CD4-positive, CD25-positive, alpha-beta regulatory T cell (primary cell): ENCODE measurements at places on chromosomes 11 and 22. TPM values are rescaled to one million over a fixed set of nuclear protein-coding genes. Genes with fewer than 3 reads are reported as not detected.

DNA sequence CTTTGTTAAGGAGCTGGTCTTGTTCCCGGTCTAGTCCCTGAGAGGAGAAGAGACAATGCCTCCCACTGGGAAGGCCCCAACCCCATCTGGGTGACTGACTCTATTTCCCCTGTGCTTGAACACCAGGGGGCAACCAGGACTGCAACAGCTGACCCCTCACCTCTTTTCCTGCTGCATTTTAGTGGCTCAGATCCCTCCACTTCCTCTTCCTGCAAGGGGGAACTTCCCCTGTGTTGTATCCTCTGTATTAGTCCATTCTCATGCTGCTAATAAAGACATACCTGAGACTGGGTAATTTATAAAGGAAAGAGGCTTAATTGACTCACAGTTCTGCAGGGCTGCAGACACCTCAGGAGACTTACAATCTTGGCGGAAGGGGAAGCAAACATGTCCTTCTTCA is 84.3 kb upstream of the LMO1 start:
- H3K36me3 ChIP-seq: no peaks in the 10 kb centered on the region
- no peaks in the 10 kb centered on the region for H3K4me1 ChIP-seq

- DNase-seq: peak; percentile 65
- no peaks in the 10 kb centered on the region for H3K36me3 ChIP-seq
- H3K27me3 ChIP-seq: no peaks in the 10 kb centered on the region
Measured at GRCh38 chr11:59822989-59823566, 12.5 kb upstream of the MRPL16 start.

DNA sequence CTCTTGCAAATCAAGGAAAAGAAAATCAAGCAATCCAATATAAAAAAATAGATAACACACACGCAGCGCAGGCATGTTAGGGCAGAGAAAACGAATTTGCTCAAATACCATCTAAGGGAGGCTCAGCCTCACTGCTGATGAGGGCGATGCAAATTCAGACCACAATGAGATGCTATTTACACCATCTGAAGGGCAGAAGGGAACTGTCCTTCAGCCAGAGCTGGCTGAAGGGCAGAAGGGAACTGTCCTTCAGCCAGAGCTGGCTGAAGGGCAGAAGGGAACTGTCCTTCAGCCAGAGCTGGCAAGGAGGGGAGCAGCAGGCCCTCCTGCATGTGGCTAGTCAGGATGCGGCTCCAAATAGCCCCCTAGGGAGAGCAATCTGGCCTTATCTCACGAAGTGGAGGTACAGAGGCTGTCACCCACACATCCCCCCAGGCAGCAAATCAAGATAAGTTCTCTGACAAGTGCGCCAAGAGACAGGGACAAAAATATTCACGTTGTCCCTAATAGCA is 7.6 kb upstream of the SLC39A13 start:
- H3K27me3 ChIP-seq: no peaks in the 10 kb centered on the region
- H3K4me1 ChIP-seq: peaks cover 23% of the 10 kb centered on the region
- no peak for DNase-seq
- H3K36me3 ChIP-seq: no peaks in the 10 kb centered on the region
- H3K4me3 ChIP-seq: peak overlapping the region; percentile 54

DNA sequence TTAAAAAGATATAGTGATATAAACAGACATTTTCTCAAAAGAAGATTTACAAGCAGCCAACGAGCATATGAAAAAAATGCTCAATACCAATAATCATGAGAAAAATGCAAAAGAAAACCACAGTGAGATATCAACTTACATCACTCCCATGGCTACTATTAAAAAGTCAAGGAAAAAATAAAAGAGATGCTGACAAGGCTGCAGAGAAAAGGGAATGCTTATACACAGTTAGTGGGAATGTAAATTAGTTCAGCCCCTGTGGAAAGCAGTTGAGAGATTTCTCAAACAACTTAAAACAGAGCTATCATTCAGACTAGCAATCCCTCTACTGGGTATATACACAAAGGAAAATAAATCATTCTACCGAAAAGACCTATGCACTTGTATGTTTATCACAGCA is 97.1 kb upstream of the CARD18 start:
- H3K4me1 ChIP-seq: no peaks in the 10 kb centered on the region
- no peaks in the 10 kb centered on the region for H3K36me3 ChIP-seq
- no peak overlapping the region for H3K27ac ChIP-seq
- DNase-seq: no peak
- H3K27me3 ChIP-seq: no peaks in the 10 kb centered on the region

DNA sequence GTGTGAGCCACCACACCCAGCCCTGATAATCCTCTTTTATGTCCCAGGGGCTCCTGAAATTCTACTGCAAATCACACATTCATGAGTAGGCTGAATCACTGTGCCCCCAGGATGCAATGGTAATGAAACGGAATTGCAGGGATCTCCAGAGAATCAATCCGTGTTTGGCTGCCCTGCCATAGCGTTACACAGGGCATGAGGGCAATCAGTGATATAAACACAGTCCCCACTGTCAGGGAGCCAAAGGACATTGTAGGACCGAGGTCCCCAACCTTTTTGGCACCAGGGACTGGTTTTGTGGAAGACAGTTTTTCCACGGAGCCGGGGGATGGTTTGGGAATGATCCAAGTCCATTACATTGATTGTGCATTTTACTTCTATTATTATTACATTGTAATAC is 9.0 kb upstream of the PLA2G6 start:
- H3K27ac ChIP-seq: no peak overlapping the region
- no peak for DNase-seq
- no peaks in the 10 kb centered on the region for H3K36me3 ChIP-seq
- H3K4me3 ChIP-seq: no peak overlapping the region

CHKB gene
- 162 TPM for total RNA-seq

IL17REL gene
- 0.57 TPM for total RNA-seq

CASP5 gene
- total RNA-seq: not detected

LGR4 gene
- total RNA-seq: 2.7 TPM

UCP3 gene
- total RNA-seq: 5.6 TPM

SUSD2 gene
- total RNA-seq: 0.81 TPM

PEX16 gene
- total RNA-seq: 64.1 TPM
